Muscle of back (tissue), 13 donors: ENCODE measurements at places on chromosomes 2 and 18.

- DNase-seq = peak; percentile 75
These were observed 6.2 kb upstream of the ARMC9 start for GRCh38 chr2:231191896-231192872.

DNA sequence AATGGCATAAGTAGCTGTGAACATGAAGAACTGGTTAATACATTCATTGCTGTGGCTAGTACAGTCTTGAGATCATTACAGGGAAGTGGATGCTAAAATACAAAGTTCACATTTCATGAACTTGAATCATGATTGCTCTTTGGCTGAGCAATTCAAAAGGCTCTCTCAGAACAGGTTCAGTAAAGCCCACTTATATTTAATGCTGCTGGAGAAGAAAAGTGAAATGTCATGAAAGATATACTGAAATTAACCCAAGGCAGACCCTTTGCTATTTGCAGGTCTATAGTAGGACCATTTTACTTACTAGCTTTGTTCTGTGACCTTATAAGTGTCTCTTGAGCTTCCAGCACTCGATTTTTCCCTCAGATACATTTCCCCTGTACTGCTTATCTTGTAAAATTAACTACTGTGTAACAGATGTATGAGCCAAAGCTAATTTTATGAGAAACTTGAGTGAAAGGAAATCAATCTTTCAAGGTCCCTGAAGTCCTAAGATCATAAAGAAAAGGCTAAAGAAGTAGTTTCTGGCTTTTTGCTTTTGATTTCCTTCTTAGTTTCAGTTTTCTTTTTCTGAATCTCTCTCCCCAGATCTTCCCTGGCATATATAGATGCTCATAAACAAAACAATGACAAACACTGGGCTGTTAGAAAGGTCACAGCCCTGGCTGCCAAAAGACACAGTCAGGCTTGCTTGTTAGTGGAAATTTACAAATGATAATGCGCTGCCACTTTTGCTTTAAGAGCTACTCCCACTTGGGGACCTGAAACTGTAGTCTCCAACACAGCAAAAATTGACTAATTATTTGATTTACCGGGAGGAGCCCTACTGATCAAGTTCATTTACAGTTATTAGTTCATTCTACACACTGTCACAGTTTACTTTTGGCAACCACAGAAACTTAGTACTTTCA, 132.7 kb upstream of the XPO1 start:
- DNase-seq = peak; percentile 20

GRCh38 chr2:71554028-71554705, 100.8 kb downstream of the DYSF start:
- no peak for DNase-seq

DNA sequence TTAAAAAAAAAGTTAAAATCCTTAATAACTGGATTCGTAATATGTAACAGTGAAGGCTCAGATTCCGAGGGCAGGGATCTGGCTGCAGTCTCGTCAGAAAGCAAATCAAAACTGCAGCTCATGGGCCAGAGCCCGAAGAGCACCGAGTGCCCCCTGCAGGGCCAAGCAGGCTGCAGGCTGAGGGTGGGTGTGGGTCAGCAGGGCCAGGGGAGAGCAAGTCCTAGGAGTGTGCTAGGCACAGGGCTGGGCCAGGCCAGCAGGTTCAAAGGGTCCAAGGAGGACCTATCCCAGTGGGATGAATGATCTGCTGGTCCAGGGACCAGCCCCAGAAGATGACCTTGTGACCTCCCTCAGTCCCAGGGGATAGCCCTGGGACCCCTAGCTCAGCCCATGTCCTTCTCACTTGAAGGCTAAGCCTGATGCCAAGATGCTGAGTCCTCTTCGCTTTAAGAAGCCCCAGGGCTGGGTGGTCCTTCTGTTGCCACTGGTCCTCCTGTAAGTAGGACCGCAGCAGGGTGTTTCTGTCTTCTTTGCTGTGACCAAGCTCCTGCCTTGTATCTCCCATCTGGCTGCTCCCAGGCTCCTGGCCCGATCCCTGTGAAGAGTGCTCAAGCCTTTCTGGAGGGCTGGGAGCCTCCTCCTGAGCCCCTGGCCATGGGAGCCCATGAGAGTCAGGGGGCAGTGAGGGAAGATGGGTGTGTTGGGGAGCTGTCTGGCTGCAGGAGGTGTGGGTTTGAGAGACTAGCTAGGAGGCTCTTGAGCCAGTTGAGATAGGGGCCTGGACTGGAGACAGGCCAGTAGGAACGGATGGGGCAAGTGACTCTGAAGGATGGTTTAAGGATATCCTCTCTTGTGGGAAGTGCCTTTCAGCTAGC, 150.7 kb downstream of the DYSF start:
- no peak for DNase-seq

DNA sequence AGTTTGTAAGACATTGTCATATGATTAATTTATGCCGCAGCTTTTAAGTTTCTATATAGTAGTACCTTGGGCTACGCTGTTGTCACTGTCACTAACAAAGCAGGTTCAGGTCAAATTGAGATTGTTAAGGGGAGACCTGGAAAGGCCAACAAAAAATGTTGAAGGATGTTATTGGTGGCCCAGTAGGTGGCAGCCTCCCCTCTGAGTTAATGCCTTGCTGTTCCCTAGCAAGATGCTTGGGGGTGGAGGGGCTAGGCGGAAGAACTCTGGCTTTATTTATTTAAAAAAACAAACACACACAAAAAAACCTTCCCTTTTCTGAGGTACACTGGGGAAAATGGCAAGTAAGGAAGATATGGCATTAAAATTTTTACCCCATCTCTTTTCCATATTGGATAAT, 128.3 kb upstream of the ATP5MC3 start:
- DNase-seq = peak; percentile 7

GRCh38 chr2:42905341-42906110, 113.1 kb upstream of the HAAO start:
- peak; percentile 88 for DNase-seq

DNA sequence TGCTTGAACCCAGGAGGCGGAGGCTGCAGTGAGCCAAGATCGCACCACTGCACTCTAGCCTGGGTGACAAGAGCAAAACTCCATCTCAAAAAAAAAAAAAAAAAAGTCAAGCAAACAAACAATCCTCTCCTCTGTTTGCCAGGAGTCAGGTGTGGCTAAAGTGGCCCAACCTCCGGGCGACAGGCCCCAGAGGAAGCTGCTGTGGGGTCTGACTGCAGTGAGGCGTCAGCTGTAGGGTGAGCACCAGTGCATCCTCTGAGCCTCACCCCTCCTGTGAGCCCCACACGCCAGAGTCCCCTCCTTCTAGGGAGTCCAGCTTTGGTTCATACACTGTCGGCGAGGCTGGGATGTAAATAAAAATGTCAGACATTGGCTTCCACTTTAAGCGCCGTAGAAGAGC, 76.5 kb upstream of the HS6ST1 start:
- DNase-seq = no peak

DNA sequence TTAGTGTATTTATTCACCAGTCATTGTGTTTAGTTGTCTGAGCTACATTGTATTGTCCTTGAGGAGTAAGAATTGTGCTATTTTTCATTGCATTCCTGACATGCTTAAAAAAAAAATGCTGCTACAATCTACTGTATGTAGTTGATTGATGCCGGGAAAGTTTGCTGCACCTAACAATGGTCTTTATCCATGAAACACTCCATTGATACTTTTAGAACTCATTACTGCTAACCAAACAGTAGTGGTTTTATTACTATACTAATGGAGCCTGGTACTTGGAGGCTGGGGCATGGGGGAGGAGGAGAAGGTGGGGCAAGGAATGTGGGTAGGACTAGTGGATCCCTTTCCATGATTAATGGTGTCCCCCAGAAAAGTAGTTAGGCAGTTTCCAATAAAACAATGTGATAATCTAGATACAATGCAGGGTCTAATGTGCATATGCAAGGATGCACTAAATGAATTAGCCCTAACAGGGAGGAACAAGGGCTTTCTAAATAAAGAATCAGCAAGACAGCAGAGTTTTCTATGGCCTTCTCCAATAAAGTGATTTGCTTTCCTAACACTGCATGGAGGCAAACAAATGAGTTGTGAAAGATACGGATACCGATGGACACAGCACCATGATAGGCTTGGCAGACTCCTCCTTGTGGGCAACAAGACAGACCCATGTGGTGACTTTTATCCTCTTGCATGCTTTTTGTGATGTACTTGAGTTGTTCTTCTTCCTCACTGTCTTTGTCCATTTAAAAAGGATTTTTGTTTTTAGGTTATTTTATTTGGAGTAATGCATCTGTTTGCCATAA, 78.5 kb downstream of the FMNL2 start:
- no peak for DNase-seq

- no peak for DNase-seq
These were observed 23.9 kb downstream of the FAM124B start for GRCh38 chr2:224377751-224378700.

- DNase-seq = no peak
These were observed 226.9 kb downstream of the TMEM163 start for GRCh38 chr2:134491771-134492441.

- DNase-seq = no peak
These were observed 28.3 kb upstream of the NT5DC4 start for GRCh38 chr2:112692495-112692911.

GRCh38 chr2:187989925-187990623, 301.6 kb upstream of the GULP1 start:
- DNase-seq = no peak

GRCh38 chr2:24779116-24779515, 14.1 kb downstream of the PTRHD1 start:
- DNase-seq = no peak

DNA sequence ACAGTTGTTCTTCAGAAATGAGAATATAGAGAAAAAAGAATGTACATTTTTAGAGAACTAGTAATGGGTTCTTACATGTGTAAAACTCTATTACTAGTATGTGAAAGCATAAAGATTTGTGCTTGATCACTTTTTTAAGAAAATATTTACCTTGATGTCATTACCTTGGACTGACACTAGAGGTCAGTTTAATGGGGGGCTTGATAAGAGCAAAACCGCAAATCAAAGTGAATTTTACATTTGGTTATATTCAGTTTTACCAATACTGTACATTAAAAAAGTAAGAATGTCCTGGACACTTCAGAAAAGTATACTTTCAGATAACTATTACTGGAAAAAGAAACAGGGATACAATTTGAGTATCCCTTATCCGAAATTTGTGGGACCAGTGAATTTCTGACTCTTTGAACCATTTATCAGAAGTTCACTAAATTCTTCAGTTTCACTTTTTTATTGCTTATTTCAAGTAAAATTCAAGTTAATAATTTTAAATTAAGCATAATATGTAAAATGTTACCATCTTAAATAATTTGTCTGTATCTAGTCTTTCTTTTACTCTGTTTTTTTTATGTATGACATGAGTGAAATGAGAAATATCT, 1149.5 kb downstream of the DSC3 start:
- DNase-seq = peak; percentile 7

- peak; percentile 73 for DNase-seq
These were observed at the start of gene SP9 for GRCh38 chr2:174334781-174335251. SP9 (plus strand) TSS chr2:174334954; CDS start chr2:174335093, 139 bp downstream.

DNA sequence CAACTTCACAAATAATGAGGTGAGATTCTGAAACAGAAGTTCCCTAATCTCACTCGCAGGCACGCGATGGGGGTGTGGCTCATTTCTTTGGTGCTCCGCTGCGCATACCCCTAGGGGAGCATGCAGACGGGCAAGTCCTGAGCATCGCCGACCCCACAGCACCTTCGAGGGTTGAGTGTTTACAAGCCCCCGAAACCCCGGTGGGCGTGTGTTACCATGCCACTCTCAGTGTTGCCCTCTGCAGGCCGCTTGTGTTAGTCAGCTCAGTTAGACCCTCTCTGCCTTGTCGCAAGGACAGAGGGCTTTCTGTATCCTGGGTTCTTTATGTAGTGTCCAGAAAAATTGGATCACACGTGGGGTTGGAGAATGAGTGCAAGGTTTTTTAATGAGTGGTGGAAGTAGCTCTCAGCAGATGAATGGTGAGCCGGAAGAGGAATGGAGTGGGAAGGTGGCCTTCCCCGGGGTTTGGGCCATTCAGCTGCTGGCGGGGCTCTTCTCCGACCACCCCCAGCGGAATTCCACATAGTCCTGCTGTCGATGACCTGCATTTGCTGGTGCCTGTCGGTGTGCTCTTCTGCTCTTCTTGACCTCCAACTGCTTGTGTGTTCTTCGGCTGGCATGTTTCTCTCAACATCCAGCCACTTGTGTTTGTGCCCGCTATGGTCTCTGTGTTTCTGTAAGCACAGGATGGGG, 191.3 kb downstream of the RPRM start:
- no peak for DNase-seq
